ENCODE measurements at places on chromosomes 4 and X.

- DNase-seq, result no peak
Measured at GRCh38 chr4:36285784-36286480, 4.5 kb downstream of the DTHD1 start.

DNA sequence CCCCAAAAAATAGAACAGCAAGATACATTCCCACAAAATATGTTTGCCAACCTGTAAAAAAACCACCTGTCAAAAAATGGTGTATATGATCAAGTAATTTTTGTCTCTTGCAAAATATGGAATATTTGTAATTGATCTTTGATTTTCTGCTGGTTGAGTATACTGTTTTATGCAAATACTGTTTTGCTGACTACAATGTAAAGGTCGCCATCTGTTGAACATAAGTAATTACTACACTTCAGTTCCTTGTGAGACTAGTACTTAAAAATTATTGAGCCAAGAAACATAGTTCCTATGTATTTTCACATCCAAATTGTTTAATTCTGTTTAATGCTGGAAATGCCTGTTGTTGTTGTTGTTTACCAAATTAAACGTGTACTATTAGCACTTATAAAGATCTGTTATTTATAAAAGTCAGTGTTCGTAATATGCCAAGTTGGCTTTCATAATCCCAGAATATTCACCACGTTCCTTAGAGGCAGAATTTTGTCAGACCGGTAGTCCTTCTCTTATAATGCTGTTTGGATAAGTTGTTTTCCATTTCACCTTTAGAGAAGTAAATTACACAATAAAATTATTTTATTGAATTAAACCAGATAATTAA is 144.2 kb downstream of the PDLIM5 start:
- DNase-seq, result peak; percentile 25

DNA sequence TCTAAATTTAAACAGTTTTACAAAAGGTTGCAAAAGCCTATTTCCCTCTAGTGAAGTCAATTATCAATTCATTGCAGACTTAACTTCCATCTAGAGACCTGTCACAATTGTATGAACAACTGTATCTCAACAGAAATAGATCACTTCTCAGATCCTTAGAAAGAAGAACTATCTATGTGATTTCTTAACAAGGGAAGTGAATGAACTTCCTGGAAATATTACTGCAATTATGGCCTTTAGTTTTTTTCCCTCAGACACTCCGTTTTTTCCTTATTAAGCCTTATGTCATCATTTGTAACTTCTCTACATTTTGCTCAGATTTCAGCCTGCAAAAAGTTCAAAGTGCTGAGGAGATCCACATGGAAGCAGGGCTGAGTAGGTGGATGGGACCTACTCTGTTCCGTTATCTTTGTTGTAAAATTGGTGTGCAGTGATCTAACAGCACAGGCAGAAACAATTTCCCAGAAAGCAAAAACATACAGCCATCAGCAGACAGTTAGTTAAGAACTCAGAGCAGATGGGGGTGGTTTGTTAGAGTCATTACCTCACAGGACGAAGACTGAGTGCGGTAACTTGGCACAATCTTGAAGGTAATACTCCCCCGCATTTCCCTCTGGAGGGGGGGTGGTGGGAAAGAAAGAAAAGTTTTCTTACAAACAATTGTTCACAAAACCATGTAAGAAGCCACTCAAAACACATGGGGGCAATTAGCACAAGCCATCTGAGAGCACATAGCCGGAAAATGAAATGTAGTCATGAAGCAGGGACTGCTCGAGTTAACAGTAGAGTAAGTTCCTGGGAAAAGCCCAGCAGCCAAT is 112.3 kb downstream of the NYX start:
- DNase-seq, result no peak

DNA sequence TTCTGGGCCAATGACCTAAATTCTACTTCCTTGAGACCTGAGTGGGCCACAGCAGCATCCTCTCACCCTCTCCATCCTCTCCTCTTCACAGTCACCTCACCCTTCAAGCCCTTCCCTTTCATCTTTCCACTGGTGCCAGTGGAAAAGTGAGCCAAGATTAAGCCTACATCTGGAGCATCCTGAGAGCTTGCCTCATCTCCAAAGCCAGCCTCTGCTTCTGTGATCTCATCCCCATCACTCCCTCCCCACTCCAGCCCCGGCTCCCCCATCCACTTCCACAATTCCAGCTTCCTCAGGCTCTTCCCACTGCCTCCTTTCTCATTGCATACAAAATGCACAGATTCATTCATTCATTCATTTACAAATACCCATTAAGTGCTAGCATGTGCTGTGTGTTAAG is 10.1 kb upstream of the RASL11B start:
- no peak for DNase-seq

DNA sequence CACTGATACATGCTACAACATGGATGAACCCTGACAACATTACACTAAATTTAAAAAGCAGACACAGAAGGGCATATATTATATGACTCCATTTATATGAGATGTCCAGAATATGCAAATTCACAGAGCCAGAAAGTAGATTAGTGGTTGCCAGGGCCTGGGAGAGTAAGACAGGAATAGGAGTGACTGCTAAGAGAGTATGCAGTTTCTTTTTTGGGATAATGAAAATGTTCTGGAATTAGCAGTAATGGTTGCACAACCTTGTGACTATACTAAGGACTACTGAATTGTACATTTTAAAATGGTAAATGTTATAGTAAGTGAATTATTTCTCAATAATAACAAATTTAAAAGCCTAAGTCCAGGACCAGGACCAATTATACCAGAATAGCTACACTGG is 29.5 kb upstream of the NUP54 start:
- no peak for DNase-seq

DNA sequence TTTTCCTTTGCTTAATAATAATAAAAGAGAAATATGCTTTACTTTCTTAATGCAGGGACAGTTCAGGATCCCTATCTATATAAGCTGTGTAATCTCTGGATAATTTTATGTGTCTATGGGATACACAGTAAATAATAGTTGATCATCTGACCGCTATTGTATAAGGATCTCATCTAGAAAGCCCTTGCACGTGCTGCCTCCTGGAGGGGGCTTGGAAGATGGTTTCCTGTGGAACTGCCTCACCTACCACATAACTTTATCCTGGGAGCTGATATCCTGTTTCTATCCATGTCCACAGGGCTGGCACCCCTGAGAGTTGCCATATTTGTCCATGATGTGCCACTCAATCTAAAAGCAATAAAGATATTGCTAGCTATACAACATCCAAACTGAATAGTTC is 139.3 kb upstream of the FRMPD4 start:
- DNase-seq, result no peak

GRCh38 chrX:51779306-51779705 is 36.1 kb downstream of the GSPT2 start:
- DNase-seq, result no peak

DNA sequence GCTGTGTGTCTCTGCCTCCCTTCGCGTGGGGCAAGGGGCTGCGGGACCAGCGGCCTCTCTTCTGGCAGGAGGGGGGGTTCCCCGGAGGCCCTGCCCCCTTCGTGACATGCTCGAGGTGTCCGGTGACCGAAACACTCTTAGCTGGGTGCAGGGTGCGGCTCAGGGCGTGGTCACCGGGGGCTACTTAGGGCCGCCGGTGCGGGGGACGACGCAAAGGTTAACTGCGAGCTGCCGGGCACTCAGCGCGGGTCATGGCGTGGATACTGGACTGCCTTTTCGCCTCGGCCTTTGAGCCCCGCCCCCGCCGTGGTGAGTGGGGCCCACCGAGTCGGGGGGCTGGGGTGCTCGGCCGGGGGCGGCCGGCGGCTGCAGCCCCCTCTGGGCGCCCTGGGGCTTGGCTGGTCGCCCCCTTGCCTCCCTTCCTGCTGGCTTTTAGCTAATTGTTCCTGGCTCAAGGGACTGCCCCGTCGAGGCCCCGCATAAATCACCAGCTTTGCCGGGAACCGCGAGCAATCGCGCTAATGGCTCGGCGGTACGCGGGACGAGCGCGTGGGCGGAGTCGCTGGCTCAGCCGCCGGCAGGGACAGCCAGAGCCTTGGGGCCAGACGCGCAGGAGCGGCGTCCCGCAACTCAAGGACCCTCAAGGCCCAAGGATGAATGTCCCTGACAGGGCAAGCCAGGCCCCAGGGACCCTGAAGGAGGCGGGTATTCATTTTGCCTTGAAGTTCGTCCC is at the start of gene ARHGAP36:
ARHGAP36 (plus strand) TSS at position 211 of the 733 bp plus-strand sequence. CDS start 23,320 bp downstream, outside the sequence.
- no peak for DNase-seq

GRCh38 chrX:15468036-15468435 is 25.1 kb downstream of the PIR start:
- no peak for DNase-seq

GRCh38 chr4:182913036-182913435 is 4.2 kb downstream of the DCTD start:
- DNase-seq, result no peak

- DNase-seq, result no peak
Measured at GRCh38 chrX:154748712-154749339, 2.1 kb downstream of the GAB3 start.
